ENCODE measurements at places on chromosomes 7 and 10. TPM values are rescaled to one million over a fixed set of nuclear protein-coding genes. Genes with fewer than 3 reads are reported as not detected.

The PON3 gene
- total RNA-seq = not detected

The ZNF365 gene
- total RNA-seq = 6.5 TPM

The CH25H gene
- 0.40 TPM for total RNA-seq

The GHRHR gene
- not detected for total RNA-seq

The ANKRD61 gene
- total RNA-seq = 0.26 TPM

The C1QL3 gene
- 0.06 TPM for total RNA-seq

The CALML5 gene
- not detected for total RNA-seq

The GET4 gene
- total RNA-seq = 24.6 TPM

All from aortic smooth muscle cell (primary cell).